ENCODE measurements at places on chromosomes 1 and 21.

DNA sequence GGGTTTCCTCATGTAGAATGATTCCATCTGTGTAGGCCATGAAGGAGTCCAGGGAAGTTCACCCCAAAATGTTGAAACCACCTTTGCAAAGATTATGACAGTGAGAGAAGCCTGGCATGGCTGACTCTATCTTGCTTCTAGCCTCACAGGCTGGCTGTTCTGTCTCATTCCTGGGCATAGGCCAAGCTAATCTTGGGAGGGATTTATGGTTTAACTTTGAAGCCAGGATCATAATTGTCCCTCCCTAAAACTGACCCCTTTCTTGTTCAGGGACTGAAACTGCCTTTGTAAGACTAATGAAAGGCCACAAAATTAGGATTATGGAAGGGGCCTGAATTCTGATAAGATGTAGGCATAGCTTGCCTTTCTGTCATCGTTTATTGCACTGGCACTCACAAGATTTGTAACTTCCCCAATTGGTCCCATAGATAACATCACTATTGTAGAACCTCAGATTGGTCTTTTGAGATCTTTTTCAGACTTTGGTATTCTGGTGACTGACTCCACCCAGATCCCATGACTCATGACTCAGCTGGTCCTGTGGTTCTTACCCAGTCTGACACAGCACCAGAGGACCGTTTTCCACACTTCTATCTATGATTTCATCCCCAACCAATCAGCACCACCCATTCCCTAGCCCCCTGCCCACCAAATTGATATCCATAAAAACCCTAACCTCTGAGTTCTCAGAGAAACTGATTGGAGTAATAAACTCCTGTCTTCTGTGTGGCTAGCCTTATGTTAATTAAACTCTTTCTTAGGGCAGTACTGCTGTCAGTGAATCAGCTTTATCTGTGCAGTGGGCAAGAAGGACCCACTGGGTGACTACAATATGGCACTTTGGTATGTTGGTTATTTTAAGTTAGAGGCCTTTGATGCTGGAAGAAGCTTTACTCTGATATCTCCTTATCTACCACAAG lies 13.6 kb upstream of the LAMTOR5 start:
- no peak for DNase-seq

GRCh38 chr1:238466459-238466858 lies 575.7 kb upstream of the ZP4 start:
- DNase-seq, result no peak

DNA sequence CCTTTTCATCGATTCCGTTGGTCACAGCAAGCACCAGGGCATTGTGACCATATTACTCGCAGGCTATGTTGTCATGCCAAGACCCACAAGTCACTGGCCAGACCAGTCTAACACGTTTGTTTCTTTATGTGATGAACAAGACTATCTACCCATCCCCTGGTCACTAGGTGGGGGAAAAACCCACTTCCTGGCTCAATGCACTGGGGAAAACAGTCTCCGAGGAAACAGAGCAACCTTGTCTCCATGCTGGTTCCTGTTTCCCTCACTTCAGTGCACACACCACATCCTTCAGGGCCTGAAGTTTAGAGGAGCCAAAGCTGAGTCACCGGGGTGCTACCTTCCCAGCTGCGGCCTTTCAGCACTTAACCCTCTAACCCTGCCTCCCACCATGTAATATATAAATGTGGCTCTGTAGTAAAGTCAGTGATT lies 20.9 kb downstream of the ERICH3 start:
- no peak for DNase-seq

GRCh38 chr1:116380499-116381242 lies 7.6 kb downstream of the ATP1A1 start:
- no peak for DNase-seq

GRCh38 chr1:173190101-173190936 lies 16.8 kb downstream of the TNFSF4 start:
- no peak for DNase-seq

DNA sequence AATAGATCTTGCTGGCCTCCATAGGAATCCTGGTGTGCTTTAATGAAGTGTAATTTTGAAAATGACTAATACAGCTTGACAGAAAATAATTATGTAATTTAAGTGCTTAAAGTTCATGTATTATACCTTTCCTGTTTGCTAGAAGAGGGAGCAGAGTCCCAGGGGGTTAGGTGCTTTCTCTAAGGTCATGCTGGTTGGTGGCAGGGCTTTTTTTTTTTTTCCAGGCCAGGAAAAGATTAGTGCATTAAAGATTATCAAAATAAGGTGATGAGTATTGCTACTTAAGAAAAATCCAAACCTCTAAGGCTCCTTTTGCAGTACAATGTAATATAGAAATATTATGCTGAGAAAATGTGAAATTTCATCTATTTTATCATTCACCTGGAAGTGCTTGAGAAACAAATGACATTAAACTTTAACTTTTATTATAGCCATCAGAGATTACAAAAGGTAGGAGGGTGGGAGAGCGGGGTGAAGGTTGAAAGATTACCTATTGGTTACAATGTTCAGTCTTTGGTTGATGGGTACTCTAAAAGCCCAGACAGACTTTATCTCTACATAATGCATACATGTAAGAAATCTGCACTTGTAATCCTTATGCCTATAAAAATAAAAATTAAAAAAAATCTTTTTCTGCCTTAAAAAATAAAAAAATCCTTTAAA lies 110.8 kb downstream of the RABGAP1L start:
- DNase-seq, result no peak

DNA sequence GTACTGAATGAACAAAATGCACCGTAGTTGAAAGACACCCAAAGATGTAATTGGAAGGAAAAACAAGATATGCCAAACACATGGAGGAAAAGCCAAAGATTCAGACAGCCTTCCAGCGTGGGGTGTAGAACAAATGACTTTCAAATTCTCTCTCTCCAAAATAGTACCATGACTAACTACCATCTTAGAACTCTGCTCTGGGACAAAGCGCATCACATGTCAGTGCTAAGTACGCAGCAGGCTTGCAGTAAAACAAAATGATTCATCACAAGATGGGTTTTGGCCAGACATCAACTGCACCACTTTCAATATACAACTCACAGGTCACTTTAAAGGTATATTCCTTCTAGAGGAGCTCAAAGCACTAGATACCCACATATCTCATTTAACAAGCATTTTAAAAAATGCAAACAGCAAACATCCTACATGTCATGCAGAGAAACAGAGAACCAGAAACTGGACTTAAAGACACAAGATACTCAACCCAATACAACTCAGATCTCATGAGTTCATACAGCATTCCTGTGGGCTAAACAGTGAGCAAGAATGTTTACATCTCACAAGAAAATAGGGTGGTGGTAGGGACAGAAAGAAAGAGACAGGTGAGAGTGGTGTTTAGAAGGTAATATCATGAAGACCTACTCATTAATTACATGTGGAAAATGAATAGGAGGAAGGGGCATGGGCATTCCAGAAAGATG lies 75.7 kb downstream of the BCAR3 start:
- DNase-seq, result no peak

GRCh38 chr21:43286196-43286595 lies 117.4 kb downstream of the CRYAA start:
- DNase-seq, result no peak

GRCh38 chr21:27953340-27954045 lies 986.6 kb upstream of the ADAMTS5 start:
- no peak for DNase-seq

- no peak for DNase-seq
These were observed 10.5 kb downstream of the YY1AP1 start for GRCh38 chr1:155678027-155678426.

DNA sequence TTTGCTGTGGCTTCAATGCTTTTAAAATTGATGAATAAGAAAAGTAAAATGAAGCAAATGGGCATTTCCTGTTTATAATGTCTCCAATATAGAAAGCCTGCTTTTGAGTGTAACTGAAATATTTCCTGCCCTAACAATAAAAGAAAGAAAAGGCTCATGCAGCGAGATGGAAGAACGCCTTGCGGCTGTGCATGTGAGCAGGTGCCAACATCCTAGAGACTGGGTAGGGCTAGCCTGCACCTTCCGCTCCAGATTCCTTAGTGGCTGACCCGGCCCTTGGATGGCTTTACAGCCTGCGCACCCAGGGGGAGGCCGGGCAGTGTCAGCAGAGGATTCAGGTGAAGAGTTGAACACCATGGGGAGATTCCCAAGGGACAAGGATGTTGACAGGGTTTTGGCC lies 21.8 kb downstream of the CNIH3 start:
- DNase-seq, result no peak

GRCh38 chr21:43598416-43599120 lies 60.7 kb downstream of the HSF2BP start:
- DNase-seq, result no peak

GRCh38 chr1:159428536-159428935 lies 3.5 kb upstream of the OR10J4 start:
- no peak for DNase-seq

DNA sequence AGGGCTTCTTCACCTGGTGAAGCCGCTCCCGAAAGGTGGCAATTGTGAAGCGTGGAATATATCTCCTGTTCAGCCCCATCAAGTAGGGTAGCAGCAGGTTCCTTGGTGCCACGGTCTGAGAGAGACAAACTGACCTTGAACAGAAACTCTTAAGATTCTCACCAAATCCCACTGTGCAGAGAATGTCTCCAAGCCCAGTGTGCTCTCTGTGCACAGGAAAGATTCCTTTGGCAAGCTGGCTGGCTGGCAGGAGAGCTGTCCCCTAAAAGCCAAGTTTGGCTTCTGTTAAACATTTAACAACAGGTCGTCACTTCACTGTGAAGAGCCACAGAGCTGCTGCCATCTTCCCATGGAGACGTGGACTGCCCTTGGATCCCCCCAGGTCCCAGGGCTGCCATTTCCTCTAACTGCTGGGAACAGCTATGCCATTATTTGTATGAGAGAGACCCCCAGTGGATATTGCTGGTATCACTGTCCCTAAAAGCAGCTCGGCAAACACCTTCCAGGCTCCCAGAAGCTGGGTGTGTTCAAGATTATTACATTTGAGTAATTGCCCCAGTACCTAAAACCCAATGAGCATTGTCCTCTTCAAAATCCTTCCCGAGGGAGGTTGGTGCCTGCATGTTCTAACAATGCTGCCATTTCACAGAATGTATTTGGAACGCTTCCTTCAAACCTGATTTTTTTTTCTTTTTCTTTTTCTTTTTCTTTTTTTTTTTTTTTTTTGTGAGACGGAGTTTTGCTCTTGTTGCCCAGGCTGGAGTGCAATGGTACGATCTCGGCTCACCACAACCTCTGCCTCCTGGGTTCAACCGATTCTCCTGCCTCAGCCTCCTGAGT lies 71.8 kb downstream of the CD58 start:
- no peak for DNase-seq

- no peak for DNase-seq
These were observed 26.1 kb upstream of the GJA5 start for GRCh38 chr1:147786536-147786935.

DNA sequence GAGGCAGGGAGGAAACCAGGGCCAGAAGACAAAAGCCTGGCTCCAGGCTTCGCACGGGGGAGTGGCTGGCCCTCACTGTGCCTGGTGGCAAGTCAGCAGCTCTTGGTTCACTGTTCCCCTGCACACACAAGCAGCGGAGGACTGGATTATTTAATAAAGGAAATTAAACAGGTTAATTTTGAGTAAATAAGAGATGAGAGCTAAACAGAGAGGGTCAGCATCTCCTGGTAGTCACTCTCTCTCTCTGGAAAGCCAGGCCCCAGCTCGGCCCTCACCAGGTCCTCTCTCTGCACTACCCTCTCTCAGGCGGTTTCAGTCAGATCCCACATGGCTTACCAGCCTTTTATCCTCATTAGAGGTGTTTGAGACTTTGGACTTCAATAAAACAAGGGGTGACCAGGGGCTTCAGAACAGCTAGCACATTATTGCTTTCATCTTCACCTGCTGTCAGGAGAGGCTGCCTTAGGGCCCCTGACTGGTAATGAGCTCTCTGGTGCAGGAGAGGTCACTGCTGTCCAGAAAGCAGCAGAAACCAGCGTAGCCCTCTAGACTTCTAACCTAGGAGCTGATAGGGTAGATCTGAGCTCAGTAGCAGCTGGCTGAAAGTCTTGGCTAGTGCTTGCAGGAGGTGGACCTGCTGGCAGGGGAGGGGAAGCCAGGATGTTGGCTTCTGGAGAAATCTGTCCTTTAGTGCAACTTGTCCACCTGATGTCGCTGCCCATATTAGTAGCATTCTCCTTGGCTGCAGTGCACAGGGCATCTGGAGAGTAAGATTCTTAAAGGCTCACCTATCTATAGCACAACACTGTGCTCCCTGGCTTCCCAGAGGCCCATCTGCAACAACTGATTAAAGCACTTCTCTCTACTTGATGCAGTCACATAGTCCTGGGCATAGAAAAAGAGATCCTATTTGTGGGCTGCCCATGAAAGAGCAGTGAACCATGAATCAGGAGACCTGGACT lies 45.9 kb downstream of the SYT6 start:
- no peak for DNase-seq

DNA sequence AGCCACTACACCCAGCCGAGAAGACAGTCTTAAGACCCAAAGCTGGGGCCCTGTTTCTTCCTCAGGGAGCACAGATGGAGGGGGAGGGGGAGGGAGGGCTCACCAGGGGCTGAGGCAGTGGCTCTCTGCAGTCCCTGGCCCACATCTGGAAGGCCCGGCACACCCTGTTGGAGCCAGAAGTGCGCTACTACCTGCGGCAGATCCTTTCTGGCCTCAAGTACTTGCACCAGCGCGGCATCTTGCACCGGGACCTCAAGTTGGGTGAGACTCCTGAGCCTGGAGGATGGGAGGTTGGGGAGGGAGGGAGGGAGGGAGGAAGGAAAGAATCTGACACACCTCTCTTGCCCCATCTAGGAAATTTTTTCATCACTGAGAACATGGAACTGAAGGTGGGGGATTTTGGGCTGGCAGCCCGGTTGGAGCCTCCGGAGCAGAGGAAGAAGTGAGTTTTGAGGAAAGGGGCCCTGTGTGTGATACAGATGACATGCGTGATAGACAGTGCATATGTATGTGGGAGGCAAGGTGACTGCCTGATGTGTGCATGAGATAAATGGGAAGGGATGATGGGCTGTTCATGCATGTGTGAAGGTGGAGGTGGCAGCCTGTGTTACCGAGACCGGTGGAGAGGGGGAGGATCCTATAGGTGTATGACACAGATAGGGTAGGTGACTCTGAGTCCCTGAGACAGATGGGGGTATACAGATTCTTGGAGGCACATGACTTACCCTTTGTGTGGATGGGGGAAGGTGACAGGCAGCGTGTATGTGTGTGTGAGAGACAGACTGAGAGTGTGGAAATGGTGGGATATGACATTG lies 1.5 kb downstream of the PLK3 start:
- DNase-seq, result no peak

- no peak for DNase-seq
These were observed 120.7 kb downstream of the BACH1 start for GRCh38 chr21:29419422-29419821.

DNA sequence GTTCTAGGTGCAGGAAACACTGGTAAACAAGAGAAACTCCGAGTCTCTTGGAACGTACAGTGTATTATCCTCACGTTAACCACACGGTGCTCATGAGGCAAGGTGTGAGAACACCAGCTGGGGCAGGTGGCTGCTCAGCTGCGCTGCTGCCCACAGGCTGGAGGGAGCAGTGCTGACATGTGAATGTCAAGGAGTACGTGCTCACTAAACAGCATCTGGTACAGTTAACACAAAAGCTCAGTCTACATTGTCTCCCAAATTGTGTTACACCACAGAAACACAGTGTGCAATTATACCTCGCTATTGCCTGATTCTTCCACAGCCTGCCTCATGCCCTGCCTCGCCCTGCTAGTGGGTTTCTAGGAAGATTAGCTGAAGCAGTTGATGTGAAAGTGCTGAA lies 138.4 kb downstream of the GLIS1 start:
- DNase-seq, result no peak
